IPS-NIHi11 (cell line): ENCODE measurements at places on chromosomes 3 and 15.

DNA sequence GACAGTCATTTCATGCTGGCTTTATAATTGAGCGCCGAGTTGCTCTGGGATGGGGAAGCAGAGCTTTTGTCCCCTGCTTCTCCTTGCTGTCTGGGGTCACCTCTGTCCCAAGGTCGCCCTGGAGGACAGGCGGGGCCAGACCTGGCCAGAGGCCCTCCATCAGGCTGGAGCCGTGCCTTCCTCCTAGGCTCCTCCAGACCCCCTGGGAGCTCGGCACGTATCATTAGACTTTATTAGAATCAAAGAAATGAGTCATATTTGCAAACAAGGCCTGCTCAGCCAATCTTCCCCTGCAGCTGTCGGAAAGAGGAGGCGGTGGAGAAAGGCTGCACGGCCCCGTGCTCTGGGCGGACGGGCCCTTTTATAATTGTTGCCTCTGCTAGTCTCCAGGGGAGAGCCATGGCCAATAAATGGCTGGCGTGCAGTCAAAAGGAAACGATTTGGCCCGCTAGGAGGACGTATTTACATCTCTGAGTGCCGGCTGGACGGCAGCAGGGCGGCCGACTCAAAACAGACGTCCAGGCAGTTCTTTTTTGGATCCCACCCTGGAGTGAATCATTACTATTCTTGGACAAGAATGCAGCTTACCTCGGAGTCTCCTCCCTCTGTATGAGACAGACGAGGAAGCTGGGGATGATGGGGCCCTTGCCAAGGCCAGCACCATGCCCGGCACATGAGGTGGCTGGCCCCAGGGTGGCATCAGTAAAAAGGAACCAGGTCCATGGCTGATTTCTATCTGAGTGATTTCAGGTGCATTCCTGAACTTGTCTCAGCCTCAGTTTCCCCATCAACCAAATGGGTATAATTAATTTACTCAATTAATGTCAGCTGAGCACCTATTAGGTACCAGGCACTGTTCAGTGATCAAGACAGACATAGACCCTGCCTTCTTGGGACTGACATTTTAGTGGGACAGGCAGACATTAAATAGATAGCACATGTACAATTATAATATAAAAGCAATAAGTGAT is 50.6 kb downstream of the SLC6A6 start:
- peak; percentile 43 for DNase-seq

GRCh38 chr15:84702961-84703482 is 12.9 kb downstream of the SEC11A start:
- DNase-seq: no peak

DNA sequence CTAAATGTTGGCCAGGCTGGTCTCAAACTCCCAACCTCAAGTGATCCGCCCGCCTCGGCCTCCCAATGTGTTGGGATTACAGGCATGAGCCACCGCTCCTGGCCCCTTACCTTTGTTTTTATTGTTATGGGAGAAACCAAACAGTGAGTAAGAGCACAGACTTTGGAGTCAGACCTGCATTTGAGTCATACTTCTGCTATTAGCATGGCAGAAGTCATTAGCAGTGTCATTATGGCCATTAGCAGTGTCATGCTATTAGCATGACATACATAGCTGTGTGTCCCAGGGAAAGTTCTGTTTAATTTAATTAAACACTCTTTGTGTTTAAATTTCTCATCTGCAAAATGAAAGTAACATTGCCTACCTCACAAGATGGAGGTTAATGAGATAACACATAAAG is 54.8 kb downstream of the SQOR start:
- DNase-seq: no peak

- DNase-seq: no peak
These were observed 84.0 kb downstream of the CFAP20DC start for GRCh38 chr3:58965865-58966264.

- DNase-seq: no peak
These were observed 32.6 kb downstream of the BBX start for GRCh38 chr3:107555359-107555758.

DNA sequence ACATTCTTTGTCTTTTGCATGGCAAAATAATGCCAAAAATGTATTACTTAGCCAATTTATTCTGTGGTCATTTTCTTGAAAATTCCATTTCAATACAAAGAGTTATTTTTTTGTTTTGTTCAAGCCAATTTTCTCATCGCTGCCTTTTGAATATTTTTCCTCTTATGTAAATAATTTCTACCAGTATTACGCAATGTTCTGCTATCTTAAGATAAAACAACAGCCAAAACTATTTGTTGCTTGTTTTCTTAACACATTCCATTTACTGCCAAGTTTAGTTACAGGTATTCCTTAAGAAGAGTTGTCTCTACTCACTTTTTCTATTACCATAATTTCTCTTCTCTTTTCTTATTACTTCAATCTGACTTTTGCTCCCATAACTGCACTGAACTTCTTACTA is 163.1 kb downstream of the ROBO1 start:
- no peak for DNase-seq

DNA sequence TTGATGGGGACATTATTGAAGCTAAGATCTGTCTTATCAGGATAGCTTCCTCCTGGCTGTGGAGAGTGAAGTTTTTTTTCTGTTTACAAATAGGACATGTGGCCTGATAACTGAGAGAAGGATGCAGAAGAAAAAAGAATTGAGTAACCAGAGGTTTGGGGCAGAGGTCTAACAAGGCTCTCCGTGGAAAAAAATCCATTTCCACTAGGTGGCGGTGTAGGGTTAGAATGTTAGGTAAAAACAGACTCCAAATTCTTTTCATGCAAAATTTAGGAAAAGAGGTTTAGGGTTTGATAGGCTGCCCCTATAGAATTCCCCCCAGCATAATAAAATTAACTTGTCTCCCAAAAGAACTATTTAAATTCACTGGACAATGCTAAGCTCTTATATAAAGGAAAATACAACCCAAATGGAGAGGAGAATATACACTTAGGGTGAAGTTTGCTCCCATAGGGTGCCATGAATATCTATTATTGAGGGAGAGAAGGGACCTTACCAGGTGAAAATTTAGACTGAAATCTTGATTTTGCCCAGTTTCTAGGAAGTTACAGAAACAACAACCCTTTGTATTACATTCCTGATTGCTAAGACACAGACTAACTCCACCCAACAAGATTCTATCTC is 1560.4 kb downstream of the OTOL1 start:
- peak; percentile 74 for DNase-seq

- DNase-seq: no peak
These were observed 9.5 kb downstream of the MYL3 start for GRCh38 chr3:46853441-46854415.

DNA sequence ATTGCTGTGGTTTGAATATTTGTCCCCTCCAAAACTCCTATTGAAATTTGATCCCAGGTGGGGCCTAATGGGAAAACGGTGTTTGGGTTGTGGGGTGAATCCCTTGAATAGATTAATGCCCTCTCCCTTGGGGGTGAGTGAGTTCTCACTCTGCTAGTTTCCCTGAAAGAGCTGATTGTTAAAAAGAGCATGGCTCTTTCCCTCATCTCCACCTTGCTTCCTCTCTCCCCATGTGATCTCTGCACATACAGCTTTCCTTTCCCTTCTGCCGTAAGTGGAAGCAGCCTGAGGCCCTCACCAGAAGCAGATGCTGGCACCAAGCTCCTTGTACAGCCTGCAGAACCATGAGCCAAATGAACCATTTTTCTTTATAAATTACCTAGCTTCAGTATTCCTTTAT is 394.9 kb upstream of the WNT5A start:
- DNase-seq: peak; percentile 18

GRCh38 chr3:170078620-170079281 is 41.0 kb downstream of the GPR160 start:
- peak; percentile 7 for DNase-seq

DNA sequence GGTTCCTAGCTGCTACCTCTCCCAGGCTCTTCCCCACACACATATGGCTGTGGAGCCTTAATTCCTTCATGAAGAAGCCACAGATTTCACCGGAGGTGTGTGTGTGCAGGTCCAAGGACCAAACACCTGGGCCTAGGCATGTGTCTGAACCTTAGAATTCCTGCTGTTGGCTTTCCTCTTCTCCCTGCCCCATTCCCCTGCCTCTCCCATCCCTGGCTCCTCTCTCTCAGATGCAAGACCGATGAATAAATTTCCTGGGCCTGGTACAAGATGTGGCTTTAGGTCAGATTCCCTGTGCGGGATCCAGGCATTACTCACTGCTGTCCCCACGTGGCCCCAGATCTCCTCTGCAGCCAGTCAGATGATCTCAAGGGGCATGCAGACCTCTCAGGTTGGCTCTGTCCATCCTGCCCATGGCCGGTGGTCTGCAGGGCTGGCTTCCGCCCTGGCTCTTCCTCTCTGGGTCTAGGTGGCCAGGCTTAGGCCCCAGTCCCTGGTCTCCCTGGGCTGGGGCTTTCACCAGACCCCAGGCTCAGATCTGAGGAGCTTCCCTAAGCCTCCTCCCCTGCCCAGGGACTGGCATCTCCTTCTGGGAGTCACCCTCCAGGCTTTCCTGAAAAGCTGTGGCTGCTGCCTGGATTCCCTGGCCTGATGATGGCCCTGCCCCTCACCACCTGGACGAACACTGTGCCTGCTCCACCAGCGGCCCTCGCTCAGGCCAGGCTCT is 20.5 kb downstream of the CCR9 start:
- peak; percentile 71 for DNase-seq

- DNase-seq: no peak
These were observed 23.9 kb upstream of the ACAD9 start for GRCh38 chr3:128855569-128855968.

GRCh38 chr3:169152319-169152718 is 511.2 kb downstream of the MECOM start:
- DNase-seq: no peak

DNA sequence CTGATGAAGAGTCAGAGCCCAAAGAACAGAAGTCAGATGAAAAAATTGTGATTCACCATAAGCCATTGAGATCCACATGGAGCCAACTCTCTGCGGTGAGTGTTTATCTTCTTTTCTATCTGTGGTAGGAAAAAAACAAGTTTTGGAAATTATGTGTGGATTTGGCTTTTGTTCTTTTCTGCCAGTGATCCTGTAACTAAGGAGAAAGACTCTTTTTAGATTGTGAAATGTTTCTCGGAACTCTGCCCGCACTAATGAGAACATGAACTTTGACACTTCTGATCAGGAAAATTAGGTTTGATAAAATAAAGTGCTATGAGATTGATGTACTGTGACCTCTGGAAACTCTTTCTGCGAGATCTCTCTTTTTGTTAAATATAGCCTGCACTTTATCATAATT is 8.4 kb downstream of the ARHGEF26 start:
- DNase-seq: no peak

GRCh38 chr3:149566292-149566975 is 91.4 kb downstream of the WWTR1 start:
- DNase-seq: no peak

- DNase-seq: peak; percentile 78
These were observed at the start of gene EHHADH for GRCh38 chr3:185253645-185254410. Gene EHHADH (minus strand): TSS chr3:185254049. CDS start chr3:185254022, 27 bp downstream.

GRCh38 chr3:127644641-127645370 is 15.8 kb downstream of the PODXL2 start:
- DNase-seq: no peak

GRCh38 chr3:51955893-51956770 is 951 bp downstream of the GPR62 start:
- DNase-seq: peak; percentile 92

DNA sequence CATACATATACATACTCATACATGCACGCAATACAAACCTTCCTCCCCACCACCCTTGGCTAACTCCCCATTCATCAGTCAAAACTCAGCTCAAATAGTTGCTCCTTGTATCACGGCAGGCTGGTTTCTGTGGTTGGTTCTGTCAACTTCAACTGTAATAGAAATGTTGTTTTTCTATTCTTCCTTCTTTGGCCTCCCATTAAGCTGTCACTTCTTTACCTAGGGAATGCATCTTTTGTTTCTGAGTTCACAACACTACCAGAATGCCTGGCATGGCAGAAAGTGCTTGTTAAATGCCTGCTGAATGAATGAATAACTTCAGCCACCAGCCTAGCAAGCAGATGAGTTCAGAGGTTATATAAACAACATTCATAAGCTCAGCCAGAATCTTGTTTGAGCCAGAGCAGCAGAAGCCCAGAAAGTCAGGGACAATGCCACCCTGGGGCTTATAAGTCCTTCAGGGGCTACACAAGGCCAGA is 63.1 kb downstream of the B3GALNT1 start:
- DNase-seq: no peak

DNA sequence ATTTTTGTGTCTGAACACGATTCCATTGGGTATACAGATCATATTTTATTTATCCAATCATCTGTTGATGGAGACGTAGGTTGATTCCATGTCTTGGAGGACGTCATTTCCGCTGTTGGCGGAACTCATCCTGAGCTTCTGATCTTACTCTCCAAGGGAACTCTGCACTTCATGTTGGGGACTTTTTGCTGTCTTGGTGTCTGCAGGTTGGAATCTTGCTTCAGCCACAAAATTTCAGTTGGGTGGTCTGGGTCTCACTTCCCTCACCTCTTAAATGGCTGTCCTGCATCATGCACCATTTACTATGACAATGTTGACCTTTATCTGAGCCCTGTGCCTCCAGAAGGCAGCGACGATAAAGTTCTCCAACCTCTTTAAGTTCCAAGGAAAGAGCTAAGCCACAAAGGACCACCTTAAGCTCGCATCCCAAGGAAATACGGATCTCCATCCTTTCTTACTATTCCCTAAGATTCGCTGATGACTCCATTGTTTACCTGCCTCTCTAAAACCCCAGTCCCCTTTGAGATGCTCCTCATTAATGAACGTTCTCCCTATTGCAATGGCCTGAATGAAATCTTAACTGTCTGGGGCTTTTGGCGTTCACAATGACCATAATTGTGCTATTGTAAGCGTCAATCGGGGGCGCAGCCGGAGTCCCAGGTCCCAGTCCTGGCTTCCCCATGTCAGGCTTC is 23.1 kb upstream of the RNU6-1 start:
- no peak for DNase-seq

GRCh38 chr3:37892927-37893600 is 31.4 kb downstream of the CTDSPL start:
- DNase-seq: peak; percentile 24

DNA sequence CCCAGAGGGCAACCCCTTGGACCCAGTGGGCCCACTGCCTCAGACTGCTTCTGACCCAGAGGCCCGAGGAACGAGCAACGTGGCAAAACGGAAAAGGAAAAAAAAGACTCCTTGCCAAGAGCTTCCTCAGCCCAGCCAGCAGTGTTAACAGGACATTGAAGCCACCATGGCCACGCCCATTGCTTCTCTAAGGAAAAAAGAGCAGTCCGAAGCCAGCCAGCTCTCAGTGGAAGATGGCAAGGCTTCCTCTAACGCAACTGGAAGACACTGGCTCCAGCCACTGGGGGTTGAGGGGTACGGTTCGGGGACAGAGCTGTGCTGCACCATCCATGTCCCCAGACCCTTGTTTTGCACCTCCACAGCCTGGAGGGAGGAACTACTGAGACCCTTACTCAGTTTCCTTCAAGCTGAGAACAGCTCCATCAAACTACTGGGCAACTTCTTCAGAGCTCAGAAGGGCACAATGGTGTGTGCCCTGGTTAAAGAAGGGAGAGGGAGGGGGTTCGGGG is 10.7 kb downstream of the BMF start:
- no peak for DNase-seq

GRCh38 chr3:73530022-73530396 is 94.7 kb downstream of the PDZRN3 start:
- no peak for DNase-seq

- peak; percentile 74 for DNase-seq
These were observed 522 bp downstream of the MED12L start for GRCh38 chr3:151085889-151086483.
